ENCODE measurements at places on chromosomes 2 and 18. TPM values are rescaled to one million over a fixed set of nuclear protein-coding genes. Genes with fewer than 3 reads are reported as not detected.

GRCh38 chr2:223180463-223180862, 128.5 kb downstream of the KCNE4 start:
- H3K4me3 ChIP-seq = no peak overlapping the region
- DNase-seq = no peak
- H3K27me3 ChIP-seq = peaks cover 36% of the 10 kb centered on the region
- H3K27ac ChIP-seq = no peak overlapping the region
- H3K36me3 ChIP-seq = no peaks in the 10 kb centered on the region
- no peaks in the 10 kb centered on the region for H3K4me1 ChIP-seq

- H3K27me3 ChIP-seq = no peaks in the 10 kb centered on the region
- H3K27ac ChIP-seq = no peak overlapping the region
- peaks cover 11% of the 10 kb centered on the region for H3K4me1 ChIP-seq
- peak; percentile 71 for DNase-seq
- no peaks in the 10 kb centered on the region for H3K36me3 ChIP-seq
- H3K4me3 ChIP-seq = no peak overlapping the region
Observed at GRCh38 chr18:22705328-22705727, 227.8 kb upstream of the RBBP8 start.

DNA sequence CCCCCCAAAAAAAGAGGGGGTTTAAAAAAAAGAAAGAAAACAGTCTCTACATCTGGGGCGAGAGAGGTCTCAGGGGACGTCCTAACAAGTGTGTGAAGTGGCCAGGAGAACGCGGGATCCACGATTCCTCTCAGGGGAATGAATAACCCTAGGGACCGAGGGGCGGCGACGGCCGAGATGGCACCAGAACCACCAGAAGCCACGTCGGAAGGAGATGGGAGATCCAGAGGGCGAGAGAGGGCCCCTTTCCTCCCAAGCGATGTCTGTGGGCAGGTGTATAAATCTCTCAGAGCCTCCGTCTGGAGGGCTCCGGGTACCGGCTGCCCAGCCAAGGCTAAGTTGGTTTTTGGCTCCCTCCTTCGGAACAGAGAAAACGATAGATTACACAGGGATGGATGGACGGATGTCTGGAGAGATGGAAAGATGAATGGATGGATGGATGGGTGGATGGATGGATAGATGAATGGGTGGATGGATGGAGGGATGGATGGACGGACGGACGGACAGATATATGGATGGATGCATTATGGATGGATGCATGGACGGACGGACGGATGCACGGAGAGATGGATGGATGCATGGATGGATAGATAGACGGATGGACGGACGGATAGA, 1.7 kb downstream of the EPHA4 start:
- DNase-seq = peak; percentile 39
- H3K36me3 ChIP-seq = no peaks in the 10 kb centered on the region
- H3K27ac ChIP-seq = no peak overlapping the region
- peaks cover 18% of the 10 kb centered on the region for H3K4me1 ChIP-seq

- DNase-seq = no peak
- H3K4me1 ChIP-seq = peaks cover 22% of the 10 kb centered on the region
- no peaks in the 10 kb centered on the region for H3K36me3 ChIP-seq
Observed at GRCh38 chr2:55954306-55955035, 30.9 kb upstream of the EFEMP1 start.

- peaks cover 4% of the 10 kb centered on the region for H3K36me3 ChIP-seq
- no peak overlapping the region for H3K4me3 ChIP-seq
- H3K27ac ChIP-seq = no peak overlapping the region
- peaks cover 22% of the 10 kb centered on the region for H3K4me1 ChIP-seq
Observed at GRCh38 chr2:113357071-113357470, 78.3 kb upstream of the PAX8 start.

DNA sequence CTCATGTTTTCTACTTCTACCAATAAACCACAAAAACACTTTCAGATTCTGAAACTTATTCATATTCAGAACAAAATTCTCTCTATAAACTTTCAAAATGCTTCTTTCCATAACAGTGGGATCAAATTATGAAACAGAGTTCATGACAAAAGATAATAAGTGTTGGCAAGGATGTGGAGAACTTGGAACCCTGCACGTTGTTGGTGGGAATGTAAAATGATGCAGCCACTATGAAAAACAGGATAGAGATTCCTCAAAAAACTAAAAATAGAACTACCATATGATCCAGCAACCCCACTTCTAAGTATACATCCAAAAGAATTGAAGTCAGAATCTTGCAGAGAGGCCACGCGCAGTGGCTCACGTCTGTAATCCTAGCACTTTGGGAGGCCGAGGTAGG, 45.4 kb downstream of the GEMIN6 start:
- no peak overlapping the region for H3K4me3 ChIP-seq
- peaks cover 15% of the 10 kb centered on the region for H3K36me3 ChIP-seq
- no peak for DNase-seq
- H3K27me3 ChIP-seq = no peaks in the 10 kb centered on the region

DNA sequence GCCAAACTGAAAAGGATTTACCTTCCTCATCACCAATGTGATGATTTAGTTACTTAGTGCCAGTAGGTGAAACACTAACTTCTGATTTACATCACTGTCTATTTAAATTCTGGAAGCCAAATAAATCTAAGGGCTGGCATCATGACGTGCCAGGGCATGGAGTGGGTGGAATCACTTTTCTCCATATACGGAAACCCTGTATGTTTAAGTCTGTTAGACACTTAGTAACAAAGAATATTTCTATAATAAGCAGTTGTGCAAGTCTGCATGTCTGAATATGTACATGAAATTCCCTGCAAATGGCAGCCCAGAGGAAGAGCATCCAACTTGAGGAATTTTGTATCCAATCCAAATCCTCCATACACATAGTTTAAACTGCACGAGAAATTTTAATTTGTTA, 243.1 kb upstream of the SMAD7 start:
- H3K27ac ChIP-seq = no peak overlapping the region
- H3K4me3 ChIP-seq = no peak overlapping the region
- no peaks in the 10 kb centered on the region for H3K27me3 ChIP-seq
- DNase-seq = no peak
- peaks cover 4% of the 10 kb centered on the region for H3K4me1 ChIP-seq
- no peaks in the 10 kb centered on the region for H3K36me3 ChIP-seq

- no peak overlapping the region for H3K27ac ChIP-seq
- DNase-seq = no peak
- H3K27me3 ChIP-seq = no peaks in the 10 kb centered on the region
- peaks cover 2% of the 10 kb centered on the region for H3K36me3 ChIP-seq
Observed at GRCh38 chr2:159211447-159212396, 74.8 kb downstream of the WDSUB1 start.

- H3K27me3 ChIP-seq = no peaks in the 10 kb centered on the region
- no peak for DNase-seq
- H3K4me1 ChIP-seq = no peaks in the 10 kb centered on the region
- no peaks in the 10 kb centered on the region for H3K36me3 ChIP-seq
- H3K27ac ChIP-seq = no peak overlapping the region
Observed at GRCh38 chr2:209113026-209113425, 310.8 kb upstream of the MAP2 start.

GRCh38 chr2:128490321-128490720, 171.7 kb upstream of the HS6ST1 start:
- no peak for DNase-seq
- peaks cover 19% of the 10 kb centered on the region for H3K27me3 ChIP-seq
- H3K27ac ChIP-seq = no peak overlapping the region
- no peaks in the 10 kb centered on the region for H3K4me1 ChIP-seq
- H3K4me3 ChIP-seq = no peak overlapping the region

- no peak overlapping the region for H3K27ac ChIP-seq
- H3K4me1 ChIP-seq = no peaks in the 10 kb centered on the region
- H3K36me3 ChIP-seq = no peaks in the 10 kb centered on the region
- no peak overlapping the region for H3K4me3 ChIP-seq
- no peaks in the 10 kb centered on the region for H3K27me3 ChIP-seq
Observed at GRCh38 chr2:221896505-221897151, 324.5 kb upstream of the EPHA4 start.

DNA sequence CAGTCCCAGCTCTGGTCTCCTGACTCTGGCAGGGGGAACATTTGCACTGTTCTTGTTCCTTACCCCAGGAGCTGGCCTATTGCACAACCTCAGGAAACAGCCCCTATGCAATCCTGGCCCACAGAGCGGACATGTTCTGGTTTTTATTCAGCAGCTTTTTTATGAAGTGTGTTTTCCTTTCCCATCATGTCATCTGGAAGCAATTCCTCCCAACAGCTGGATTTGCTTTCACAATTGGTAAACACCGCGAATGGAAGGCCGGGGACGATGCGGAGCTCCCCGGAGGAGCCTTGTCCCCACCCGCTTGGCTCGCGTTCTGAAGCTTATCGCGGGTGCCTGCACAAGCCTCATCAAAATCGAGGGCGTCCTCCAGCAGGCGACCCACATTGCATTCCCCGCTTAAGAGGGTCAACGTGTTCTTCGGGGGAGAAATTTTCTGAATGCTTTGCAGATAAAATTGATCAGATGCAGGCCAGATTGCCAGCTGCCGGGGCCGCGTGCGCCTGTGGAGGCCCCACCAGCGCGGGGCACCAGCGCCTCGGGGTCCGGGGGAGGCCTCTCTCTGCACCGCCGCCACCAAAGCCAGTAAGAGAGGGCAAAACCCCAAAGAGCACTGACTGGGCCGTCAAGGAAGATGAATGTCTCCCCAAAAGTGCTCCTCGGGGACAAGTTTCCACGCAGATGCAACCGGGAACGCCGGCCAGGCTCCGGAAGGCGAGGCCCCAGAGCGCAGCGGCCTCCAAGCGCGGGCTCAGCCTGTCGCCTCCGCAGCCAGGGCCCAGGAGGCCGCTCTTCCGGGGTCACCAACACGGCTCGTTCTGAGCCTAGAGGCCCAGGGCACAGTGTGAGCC, 60.3 kb upstream of the SP3 start:
- H3K36me3 ChIP-seq = no peaks in the 10 kb centered on the region
- H3K4me1 ChIP-seq = peaks cover 12% of the 10 kb centered on the region
- H3K27ac ChIP-seq = peak overlapping the region; percentile 97
- no peak for DNase-seq
- no peaks in the 10 kb centered on the region for H3K27me3 ChIP-seq
- H3K4me3 ChIP-seq = no peak overlapping the region

- no peak overlapping the region for H3K27ac ChIP-seq
- DNase-seq = no peak
- H3K4me3 ChIP-seq = no peak overlapping the region
- 0 out of 2 replicates have a peak, but pooled peaks cover 14% of the 10 kb centered on the region for H3K27me3 ChIP-seq
Observed at GRCh38 chr2:64283641-64284361, 139.6 kb upstream of the PELI1 start.

GRCh38 chr2:1510176-1510575, 96.9 kb downstream of the TPO start:
- no peak overlapping the region for H3K27ac ChIP-seq
- no peaks in the 10 kb centered on the region for H3K36me3 ChIP-seq
- no peak overlapping the region for H3K4me3 ChIP-seq
- no peak for DNase-seq

GRCh38 chr2:30488012-30488659, 41.1 kb downstream of the LCLAT1 start:
- peaks cover 13% of the 10 kb centered on the region for H3K4me1 ChIP-seq
- no peak overlapping the region for H3K4me3 ChIP-seq
- no peaks in the 10 kb centered on the region for H3K27me3 ChIP-seq
- no peaks in the 10 kb centered on the region for H3K36me3 ChIP-seq
- no peak for DNase-seq

DNA sequence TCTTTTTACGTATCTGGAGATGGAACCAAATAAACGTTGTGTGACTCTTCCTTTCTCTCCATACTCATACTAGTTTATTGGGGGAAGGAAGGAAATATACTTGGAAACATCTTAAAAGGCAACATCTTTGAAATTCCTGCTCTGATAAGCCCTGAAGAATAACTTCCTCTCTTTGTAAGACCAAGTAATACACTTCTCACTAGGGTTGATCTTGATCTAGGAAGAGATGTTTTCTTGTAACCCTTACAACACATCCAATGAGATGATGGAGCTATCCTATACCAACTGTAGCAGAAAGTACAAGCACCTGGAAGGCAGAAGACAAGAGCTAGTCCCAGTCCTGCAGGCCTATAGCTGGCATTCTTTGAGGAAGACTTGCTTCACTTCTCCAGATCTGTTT, 2.0 kb downstream of the ANKRD44 start:
- H3K36me3 ChIP-seq = no peaks in the 10 kb centered on the region
- no peaks in the 10 kb centered on the region for H3K27me3 ChIP-seq
- peaks cover 42% of the 10 kb centered on the region for H3K4me1 ChIP-seq
- no peak overlapping the region for H3K27ac ChIP-seq
- DNase-seq = no peak
- H3K4me3 ChIP-seq = no peak overlapping the region

- H3K4me3 ChIP-seq = no peak overlapping the region
- no peak overlapping the region for H3K27ac ChIP-seq
- no peaks in the 10 kb centered on the region for H3K27me3 ChIP-seq
- H3K36me3 ChIP-seq = 0 out of 2 replicates have a peak, but pooled peaks cover 4% of the 10 kb centered on the region
Observed at GRCh38 chr2:177506998-177507397, 114.4 kb downstream of the AGPS start.

DNA sequence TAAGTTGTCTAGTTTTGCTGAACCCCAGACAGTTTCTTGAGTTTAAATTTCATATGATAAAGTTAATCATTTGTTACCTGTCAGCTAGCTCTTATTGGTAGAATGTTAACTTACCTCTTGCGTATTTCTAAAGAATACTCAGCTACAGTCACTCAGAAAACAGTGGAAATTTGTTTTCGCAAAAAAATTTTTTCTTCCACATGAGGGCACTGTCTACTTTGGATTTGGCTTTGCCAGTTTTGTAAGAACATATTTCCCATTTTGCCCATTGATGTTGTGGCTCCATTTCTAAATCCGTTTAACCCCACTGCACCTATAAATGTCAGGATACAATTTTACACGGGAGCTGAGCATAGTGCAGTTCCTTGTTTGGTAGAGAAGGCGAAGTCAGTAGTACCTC, 19.1 kb upstream of the GCFC2 start:
- no peak overlapping the region for H3K27ac ChIP-seq
- no peaks in the 10 kb centered on the region for H3K4me1 ChIP-seq
- no peaks in the 10 kb centered on the region for H3K36me3 ChIP-seq
- peak; percentile 66 for DNase-seq
- peaks cover 23% of the 10 kb centered on the region for H3K27me3 ChIP-seq

GRCh38 chr18:54351186-54351585, 6.5 kb downstream of the STARD6 start:
- peak; percentile 51 for DNase-seq
- H3K36me3 ChIP-seq = no peaks in the 10 kb centered on the region
- H3K27ac ChIP-seq = no peak overlapping the region
- no peak overlapping the region for H3K4me3 ChIP-seq
- H3K27me3 ChIP-seq = no peaks in the 10 kb centered on the region
- H3K4me1 ChIP-seq = peaks cover 8% of the 10 kb centered on the region

GRCh38 chr18:49645841-49646351, 84.0 kb downstream of the LIPG start:
- H3K4me1 ChIP-seq = peaks cover 3% of the 10 kb centered on the region
- DNase-seq = no peak
- no peaks in the 10 kb centered on the region for H3K27me3 ChIP-seq

DNA sequence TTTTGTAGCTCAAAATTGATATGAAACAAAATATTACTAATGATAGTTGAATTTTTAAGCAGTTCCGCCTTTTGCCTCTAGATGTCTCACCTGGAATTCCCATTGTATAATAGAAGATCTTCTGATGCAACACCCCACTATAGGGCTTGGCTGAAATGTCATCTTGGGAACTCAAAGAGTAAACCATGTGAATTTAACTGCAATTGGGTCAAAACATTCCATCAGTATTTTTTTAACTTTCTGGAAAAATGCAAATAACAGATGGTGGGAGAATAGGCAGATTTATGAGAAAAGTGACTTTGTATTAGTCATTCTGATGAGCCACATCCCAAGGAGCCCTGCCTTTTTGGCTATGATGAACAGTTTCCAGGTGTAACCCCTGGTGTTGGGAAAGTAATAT, 489.9 kb downstream of the NYAP2 start:
- no peaks in the 10 kb centered on the region for H3K36me3 ChIP-seq
- H3K4me1 ChIP-seq = peaks cover 23% of the 10 kb centered on the region
- H3K4me3 ChIP-seq = no peak overlapping the region
- peak; percentile 75 for DNase-seq
- H3K27ac ChIP-seq = peak overlapping the region; percentile 66

FIGN gene
- 1.5 TPM for total RNA-seq

DNMT3A gene
- 12.2 TPM for total RNA-seq

PROKR1 gene
- 0.12 TPM for total RNA-seq

BIN1 gene
- 58.9 TPM for total RNA-seq

C2orf66 gene
- total RNA-seq = 0.51 TPM

PAIP2B gene
- total RNA-seq = 3.8 TPM

NFATC1 gene
- 5.9 TPM for total RNA-seq

All from PC-3 (cell line).